ENCODE measurements at places on chromosomes 16 and 17.

GRCh38 chr16:27408012-27408601 is 6.1 kb downstream of the IL21R start:
- no peak for DNase-seq

DNA sequence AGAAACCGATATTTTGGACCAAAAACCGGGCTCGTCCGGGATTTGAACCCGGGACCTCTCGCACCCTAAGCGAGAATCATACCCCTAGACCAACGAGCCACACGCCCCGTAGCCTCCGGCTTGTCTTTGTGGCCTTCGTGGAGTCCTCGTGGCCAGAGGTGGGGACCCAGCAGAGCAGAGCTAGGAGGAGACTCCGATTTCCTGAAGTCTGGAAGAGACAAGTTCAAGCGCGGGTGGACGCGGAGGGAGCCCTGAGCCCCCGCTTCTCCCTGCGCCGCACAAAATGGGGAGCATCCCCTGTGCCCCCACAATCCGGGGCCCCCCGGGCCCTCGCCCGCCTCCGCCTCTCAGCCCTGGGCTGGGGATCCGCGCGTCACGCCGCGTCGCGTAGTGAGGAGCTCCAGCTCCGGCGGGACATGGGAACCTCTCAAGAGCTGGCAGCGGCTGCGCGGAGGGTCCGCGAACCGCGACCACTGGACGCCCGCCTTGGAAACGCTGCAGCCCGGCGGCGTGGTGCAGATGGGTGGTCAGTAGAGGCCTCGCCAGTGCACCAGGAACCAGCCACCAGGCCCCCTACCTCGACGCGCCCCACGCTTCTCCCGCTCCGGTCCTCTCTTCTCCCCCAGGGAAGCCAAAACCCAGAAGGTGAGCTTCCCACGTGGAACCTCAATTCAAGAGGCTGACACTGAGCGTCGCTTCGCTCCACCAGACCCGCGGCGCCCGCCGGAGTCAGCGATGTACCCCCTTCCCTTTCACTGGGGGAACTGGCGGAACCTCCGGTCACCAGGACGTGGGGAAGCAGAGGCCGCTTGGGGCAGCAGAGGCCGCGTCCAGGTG is 5.2 kb upstream of the OR1F1 start:
- DNase-seq, result no peak

GRCh38 chr17:27609611-27610303 is 21.2 kb upstream of the LGALS9 start:
- no peak for DNase-seq

GRCh38 chr16:89860747-89861304 is 12.6 kb upstream of the TCF25 start:
- no peak for DNase-seq

DNA sequence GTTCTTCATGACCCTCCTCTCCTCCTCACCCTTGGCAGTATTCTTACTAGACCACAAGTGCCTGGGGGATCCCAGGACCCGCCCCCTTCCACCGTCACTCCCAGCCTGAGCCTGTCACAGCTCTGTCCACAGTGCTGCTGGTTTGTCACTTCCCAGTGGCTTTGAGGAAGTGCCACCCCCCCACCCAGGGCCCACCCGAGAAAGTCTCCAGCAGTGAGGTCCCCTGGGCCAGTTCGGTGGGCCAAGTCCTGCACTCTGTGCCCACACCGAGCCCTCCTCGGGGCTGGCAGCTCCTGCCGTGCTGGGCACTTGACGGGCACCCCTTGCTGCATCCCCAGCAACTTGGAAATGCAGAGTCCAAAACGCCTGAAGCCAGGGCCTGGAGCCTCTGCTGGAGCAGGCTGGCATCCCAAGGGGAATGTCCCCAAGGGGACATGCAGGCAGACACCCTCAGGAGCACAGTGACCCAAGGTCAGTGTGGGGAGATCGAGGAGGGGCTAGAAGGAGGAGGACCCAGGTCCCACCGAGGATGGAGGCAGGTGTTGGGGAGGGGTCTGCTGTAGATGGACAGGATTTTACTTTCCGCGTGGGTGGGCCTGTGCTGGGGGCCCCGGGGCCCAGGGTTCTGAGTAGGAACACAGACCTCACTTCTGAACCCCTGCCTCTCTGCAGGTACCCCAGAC is 15.5 kb downstream of the MMP15 start:
- no peak for DNase-seq

DNA sequence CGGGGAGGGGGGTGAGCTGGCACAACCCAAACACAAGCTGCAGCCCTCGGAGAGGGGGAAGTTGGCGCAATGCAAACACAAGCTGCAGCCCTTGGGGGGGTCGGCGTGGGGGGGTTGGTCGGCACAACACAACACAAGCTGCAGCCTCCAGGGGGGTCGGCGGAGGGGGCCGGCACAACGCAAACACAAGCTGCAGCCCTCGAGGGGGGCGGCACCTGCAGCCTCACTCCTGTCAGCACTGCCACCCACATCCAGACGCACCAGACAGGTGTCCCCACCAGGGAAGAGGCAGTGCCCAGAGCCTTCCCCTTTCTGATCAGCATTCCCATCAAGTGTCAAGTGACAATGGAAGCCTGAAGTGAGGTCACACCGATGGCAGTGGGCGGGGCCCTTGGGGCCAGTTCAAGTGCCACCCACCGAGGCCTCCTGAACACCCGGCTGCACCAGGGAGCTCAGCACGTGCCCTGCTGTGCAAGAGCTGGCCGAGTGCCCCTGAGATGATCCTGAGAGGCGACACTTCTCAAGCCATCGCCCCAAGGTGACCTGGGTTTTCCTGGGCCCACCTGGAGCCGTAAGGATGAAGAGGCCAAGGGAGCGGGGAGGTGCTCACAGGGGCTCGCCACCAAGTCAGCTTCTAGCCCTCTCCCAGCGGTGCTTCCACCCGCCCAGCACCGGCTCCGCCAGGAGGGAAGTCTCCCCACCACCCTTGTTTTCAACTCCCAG is 59.3 kb downstream of the KLHDC4 start:
- DNase-seq, result peak; percentile 85

DNA sequence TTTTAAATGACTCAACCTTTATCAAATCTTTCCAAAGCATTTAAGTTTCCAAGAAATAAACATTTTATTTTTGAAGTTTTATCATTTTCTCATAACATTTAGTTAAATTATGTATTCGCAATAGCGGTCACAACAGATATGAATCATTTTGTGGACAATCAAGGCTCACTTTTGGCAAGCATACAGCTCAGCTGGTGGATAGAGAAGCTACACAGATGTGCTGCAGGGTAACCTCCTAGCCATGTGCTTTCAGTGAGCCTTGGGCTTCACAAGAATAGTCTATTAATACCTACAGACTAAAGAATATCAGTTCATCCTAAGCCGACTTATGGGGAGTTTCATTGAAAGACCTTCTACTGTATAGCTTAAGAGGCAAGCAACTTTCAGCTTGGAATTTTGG is 144.8 kb downstream of the MRTFB start:
- no peak for DNase-seq
